ENCODE measurements at places on chromosomes 2 and 18.

DNA sequence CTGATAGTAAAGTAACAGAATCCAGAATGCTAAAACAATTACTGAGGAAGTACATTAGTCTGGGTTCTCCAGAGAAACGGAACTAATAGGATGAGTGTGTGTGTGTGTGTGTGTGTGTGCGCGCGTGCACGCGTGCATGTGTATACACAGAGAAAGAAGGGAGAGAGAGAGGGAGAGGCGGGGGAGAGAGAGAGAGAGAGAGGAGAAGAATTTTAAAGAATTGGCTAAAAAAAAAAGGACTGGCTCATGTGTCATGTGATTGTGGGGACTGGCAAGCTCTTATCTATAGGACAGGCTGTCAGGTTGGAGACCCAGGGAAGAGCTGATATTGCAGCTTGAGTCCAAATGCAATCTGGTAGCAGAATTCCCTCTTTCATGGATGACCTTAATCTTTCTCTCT, 976.2 kb upstream of the CDH2 start:
- DNase-seq, result no peak

DNA sequence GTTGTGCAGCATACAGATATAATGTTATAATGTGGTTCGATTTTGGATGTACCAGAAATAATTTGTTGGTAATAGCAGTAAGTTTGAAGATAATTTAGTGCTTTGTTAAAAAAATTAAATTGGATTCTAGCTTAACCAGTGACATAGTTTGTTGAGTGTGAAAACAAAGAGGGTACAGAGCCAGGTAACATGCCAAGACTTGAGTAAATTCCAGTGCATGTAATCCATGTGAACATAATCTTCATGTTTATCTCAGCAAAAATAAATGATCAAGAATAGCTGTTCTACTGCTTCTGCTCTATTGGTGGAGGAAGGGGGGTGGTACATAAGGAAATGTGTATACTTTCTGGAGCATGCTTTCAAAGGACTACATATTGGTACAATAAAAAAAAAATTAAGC, 165.8 kb downstream of the DNAH7 start:
- DNase-seq, result no peak

GRCh38 chr2:240983996-240984498, 14.4 kb upstream of the SNED1 start:
- DNase-seq, result no peak

- no peak for DNase-seq
These were observed 129.9 kb downstream of the MARCHF4 start for GRCh38 chr2:216242365-216242764.

- no peak for DNase-seq
These were observed 135.9 kb downstream of the ABCA12 start for GRCh38 chr2:215002500-215002899.

GRCh38 chr2:122389694-122390093, 634.2 kb downstream of the TSN start:
- no peak for DNase-seq

- DNase-seq, result no peak
These were observed 43.9 kb downstream of the PKDCC start for GRCh38 chr2:42091671-42092070.

GRCh38 chr2:6995391-6996097, 78.3 kb downstream of the RNF144A start:
- no peak for DNase-seq

DNA sequence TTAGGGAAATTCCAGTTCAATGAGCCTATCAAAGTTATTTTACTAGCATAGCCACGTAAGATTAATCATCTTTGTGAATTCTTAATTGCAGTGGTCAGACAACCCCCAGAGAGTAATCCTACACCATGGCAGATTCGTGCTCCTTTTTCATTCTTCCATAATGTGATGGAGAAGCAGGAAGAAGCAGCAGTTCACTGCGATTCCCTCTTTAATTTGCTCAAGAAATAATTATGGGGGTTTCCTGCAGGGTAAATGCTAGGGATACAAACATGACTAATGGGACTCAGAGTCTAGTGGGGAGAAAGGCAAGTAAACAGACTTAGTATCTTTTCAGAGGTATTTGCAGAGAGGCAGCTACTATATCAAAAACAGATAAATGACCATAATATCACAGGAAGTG, 175.8 kb upstream of the HNRNPA3 start:
- DNase-seq, result no peak

GRCh38 chr2:223941579-223942277, 3.4 kb downstream of the WDFY1 start:
- DNase-seq, result no peak

- no peak for DNase-seq
These were observed 55.6 kb downstream of the GREB1 start for GRCh38 chr2:11589316-11589940.

DNA sequence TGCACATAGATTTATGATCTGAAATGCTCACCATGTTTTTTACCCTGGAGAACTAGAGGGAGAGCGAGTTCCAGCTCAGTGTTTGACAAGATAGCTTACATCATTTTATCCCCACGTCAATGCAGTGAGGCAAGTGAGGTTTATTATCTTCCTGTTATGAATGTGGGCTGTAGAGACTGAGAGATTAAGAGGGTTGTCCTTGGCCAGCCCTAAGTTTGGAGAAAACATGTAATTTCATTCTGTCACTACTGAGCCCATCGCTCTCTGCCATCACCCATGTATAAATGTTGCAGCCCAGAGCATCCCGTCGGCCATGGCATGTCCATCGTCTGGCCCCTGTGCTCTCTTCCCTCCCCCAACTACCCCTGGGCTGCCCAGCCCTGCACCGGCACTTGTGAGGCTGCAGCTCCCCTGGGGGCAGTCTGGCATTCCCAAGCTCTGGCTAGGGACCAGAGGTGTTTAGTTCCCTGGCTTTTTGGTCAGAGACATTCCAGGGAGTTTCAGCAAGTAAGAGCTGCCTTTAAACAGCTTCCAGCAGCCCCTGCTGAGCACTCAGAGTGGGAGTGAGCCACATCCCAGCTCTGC, 136.7 kb downstream of the ANTXR1 start:
- DNase-seq, result no peak

DNA sequence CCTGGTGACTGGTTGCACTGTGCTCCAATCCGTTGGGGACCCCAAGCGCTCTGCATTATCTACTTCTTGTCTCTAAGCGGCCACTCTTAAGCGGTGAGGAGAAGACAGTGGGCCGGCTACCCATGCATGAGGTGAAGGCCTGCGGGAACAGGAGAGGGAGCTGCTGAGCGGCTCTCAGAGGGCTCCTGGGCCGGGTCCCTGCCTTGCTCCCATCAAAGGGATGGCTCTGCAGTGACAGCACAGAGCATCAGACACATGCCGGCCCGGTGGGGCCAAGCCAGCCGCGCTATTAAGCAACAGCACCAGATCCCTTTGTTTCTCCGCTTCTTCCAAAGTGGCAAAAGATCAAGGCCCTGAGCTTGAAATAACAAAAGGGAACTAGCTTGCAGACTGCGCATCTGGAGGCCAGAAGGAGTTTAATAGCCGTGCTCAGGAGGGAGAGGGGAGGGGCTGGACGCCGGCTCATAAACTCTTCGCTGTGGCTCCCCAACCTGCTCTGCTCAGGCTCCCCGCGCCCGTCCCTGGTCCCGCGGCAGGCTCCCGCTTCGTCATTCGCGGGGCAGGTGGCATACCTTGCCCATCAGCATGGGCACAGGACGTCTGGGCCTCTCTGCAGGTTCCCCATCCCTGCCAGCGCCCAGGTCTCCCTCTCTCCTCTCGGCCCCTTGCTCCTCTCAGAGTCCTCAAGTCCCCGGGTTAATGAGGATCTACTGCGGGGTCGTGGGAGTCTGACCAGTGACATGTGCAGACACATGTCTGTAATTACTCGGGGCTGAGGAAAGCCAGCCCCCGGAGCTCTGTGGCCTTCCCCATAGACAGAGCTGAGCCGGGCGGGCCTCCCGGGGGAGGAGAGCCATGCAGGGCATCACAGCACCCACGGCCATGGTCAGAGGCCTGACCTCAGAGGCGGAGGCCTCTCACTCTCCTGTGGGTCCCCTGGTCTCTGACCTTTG, 96.7 kb downstream of the ASB1 start:
- no peak for DNase-seq

- DNase-seq, result no peak
These were observed 101.4 kb downstream of the NFATC1 start for GRCh38 chr18:79496978-79497637.

- no peak for DNase-seq
These were observed 97.2 kb upstream of the ACVR1C start for GRCh38 chr2:157725846-157726245.

DNA sequence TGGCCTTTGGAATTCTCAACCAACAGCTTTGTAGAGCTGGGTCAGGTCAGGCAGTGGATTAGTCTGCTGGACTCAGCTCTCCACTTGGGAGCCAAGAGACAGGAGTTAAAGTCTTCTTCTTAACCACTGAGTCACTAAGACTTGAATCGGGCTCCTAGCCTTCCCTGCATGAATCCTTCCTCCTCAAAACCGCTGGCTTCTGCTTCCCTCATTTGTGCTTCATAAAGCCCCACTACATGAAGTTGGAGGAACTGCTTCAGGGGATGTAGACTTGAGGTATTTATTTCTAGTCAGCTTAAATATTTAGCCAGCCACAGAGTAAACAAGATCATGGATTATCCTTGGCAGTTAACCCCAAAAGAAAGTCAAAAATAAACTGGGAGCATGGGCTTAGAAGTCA, 536.3 kb upstream of the TNP1 start:
- no peak for DNase-seq

DNA sequence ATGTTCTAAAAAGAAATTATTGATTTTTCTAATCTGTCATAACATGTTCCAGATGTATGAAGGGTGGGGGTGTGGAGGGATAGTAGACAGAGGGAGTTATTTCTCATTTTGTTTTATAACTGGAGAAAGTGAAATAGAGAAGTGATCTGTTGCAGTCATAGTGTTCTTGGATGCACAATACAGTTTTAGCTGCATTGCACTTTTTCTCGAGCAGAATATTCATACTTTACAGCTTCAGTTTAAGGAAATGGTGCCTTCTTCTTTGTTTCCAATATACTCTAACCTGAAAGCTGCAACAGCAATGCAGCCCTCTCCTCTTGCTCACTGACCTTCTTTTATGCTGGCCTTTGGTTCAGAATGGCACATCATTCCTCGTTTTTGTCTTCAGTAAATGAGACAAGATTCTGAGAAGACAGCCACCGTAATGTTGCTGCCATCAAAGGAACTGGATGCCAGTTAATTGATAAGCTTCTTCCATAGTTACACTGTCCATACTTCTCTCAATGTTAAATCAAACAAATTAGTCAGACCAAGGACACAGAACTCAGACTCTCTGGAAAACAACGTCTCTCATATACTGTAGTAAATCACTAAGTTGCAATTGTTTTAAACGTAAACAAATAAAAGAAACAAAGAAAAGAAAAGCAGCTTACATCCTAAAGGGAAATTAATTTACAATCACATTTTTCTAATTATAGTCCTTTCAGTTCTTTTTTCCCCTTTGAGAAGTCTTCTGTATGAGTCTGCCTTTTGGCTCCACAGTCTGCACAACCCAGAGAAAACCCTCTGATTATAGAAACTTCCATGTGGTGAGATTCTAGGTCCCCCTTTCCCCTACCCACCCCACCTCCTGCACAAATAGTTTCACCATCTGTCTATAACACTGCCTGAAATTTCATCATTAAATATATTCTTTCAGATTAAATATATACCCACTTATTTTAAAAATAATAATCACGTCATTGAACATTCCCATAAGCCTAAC, 97.4 kb upstream of the UGP2 start:
- no peak for DNase-seq

DNA sequence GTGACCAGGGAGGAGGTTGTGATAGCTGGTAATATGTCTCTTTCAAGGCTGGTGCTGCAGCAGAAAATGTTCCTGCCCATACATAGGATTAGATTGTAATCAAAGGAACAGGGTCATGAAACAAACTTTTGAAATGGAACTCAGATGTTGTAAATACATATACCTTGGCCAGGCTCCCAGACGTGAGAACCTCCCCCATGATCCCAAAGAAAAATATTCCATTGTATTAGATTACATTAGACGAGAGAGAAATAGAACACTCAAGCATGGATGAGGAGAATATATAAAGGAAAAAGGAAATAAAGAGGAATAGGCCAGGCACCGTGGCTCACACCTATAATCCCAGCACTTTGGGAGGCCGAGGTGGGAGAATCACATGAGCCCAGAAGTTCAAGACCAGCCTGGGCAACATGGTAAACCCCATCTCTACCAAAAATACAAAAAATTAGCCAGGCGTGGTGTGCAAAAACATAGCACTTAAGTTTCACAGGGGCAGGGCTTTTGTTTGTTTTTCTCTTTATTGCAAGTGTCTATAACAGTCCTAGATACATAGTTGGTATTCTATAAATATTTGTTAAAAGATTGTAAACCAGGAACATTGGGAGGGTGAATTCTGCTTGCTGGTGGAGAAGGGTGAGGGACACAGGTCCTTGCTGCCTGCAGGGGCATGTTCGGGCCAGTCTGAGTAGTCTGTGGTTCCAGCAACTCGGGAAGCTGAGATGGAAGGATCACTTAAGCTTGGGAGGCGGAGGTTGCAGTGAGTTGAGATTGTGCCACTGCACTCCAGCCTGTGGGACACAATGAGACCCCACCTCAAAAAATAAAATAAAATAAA, 52.8 kb downstream of the RPL37A start:
- no peak for DNase-seq

DNA sequence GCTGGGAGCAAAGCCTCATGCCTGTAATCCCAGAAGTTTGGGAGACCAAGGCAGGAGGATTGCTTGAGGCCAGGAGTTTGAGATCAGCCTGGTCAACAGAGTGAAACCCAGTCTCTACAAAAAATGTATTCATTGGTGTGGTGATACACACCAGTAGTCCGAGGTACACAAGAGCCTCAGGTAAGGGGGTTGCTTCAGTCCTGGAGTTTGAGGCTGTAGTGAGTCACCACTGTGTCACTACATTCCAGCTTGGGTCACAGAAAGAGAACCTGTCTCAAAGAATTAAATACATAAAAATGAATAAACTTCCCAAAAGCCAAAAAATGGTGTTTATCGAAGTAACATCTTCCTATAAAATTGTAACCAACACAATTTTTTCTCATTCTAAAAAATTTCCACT, 568.1 kb upstream of the LINC00305 start:
- no peak for DNase-seq

GRCh38 chr2:127069003-127069402, 38.0 kb downstream of the BIN1 start:
- no peak for DNase-seq
